ENCODE measurements at places on chromosomes 3 and 15.

GRCh38 chr3:62975566-62975965 lies 100.3 kb upstream of the CADPS start:
- DNase-seq, result no peak

DNA sequence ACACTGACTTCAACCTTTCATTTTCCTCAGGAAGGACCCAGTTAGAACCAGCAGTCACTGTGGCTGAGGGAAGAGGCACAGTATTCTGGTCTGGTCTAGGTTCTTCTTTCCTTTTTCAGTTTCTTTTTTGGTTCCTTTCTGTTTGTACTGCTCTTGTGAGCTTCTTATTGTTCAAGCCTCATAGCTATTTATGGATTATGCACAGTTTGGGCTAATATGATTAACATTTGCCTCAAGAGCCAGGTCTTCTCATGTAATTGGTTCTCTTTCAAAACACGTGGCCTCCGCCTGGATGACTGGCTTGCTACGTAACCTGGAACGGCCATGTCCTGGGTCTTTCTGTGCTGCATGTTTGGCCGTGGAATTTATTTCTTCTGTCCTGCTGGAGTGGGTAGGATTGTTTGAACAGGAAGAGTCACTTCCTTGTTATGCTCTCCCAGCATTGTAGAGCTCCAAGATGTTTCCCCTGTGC lies 43.3 kb downstream of the RBMS3 start:
- DNase-seq, result no peak

DNA sequence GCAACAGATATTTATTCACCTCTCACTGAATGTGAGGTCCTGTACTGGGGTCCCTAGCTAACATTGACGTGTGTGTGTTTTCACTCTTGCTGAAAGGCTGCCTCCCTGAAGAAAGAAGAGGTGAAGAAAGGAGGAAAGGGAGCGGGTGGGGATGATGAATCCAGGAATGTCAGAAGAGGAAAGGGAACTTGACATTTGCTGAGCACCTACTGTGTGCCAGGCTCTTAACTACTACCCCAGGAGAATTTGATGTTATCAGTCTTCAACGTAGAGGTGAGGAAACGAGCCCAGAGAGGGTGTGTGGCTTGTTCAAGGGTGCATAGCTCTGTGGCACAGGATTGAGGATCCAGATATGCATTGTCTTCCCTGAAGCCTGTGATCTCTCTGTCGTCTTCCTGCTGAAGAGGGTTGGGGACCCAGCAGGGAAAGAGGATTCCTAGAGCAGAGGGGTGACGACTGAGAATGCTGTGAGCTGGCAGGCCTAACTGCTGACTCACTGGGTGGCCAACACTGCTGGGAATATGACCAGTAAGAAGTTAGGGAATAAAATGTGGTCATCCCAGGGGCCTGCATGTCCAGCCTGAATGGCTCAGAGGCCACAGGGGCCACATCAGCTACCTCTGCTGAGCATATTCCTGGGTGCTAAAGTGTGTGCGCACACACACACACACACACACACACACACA lies 6.6 kb upstream of the ATP2B2 start:
- no peak for DNase-seq

GRCh38 chr3:48042071-48042760 lies 26.0 kb upstream of the MAP4 start:
- no peak for DNase-seq

DNA sequence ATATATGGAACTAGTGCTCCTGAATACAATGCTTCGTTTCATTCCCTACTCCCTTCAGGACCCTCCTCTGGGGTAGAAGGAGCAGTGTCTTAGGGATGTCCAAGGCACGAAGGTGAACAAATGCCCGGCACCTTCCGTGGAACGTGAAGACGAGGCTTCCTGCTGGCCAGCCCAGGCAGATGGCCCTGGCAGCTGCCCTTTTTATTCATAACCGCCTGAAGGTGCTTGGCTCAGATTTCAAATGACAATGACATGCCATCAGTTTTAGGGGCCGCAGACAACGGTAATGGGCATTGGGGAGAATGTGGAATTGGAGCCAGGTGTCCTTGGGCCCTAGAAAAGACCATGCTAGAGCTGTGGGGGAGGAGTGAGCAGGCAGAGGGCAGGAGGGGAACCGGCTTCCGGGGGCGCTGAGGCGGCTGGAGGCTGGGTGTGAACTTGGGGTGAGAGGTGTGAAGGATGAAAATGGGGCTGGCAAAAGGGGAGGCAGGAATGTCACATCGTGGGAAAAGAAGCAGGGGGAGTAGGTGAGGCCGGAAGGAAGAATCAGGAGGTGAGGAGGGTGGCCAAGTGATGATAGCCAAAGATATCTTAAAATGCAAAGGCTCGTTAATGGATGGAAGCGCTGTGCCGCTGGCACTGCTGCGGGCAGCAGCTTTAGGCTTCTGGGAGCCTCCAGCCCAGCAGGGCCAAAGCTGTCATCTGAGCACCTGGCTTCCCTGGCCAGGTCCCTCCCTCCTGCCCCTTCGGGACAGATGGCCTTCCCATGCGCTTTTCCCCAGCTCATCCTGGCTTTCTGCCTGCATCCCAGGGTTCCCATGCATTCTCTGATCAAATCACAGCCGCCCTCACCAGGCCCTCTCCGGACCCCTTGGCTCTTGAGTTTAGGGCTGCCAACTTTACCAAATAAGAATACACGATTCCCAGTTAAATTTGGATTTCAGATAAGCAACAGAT lies 93.7 kb downstream of the TMEM266 start:
- DNase-seq, result no peak

DNA sequence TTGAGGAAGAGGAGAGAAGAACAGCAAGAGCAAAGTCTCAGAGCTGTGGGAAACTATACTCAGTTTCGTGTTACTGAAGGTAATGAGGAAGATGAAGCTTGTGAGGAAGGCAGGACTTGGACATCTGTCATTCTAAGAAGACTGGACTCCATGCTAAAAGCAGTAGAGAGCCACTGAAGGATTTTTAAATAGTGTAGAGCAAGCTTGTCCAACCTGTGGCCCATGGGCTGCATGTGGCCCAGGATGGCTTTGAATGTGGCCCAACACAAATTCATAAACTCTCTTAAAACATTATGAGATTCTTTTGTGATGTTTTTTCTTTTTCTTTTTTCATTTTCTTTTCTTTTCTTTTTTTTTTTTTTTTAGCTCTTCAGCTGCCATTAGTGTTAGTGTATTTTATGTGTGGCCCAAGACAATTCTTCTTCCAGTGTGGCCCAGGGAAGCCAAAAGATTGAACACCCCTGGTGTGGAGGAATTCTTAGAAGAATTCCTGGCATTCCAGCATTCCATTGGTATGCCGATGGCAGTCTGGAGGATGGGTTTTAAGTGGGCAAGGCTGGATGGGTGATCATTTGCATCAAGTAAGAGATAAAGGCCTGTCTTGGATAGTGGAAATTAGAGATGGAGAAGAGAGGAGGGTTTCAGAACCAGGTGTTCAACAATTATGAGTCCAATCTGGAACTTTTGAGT lies 6.9 kb upstream of the NFKBIZ start:
- DNase-seq, result no peak

DNA sequence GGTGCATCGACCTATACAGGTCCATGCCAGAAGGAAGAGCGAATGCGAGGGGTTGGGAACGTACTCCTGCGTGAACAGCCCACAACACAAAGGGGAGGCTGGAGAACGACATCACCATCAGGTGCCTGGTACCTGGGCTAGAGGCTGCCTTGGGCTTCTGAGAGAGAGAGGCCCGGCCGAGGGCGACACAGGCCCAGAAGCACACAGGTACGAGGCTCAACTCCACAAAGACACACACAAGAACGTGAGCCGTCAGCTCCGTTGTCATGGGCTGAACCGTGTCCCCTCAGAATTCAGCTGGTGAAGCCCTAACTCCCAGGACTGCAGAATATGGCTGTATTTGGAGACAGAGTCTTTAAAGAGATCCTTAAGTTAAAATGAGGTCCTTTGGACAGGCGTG lies 134.3 kb downstream of the ATP10A start:
- DNase-seq, result no peak

Data from activated T-cell treated with anti-CD3 and anti-CD28 coated beads for 4 hours (primary cell).